CD4-positive, alpha-beta T cell treated with Interleukin-17A for 1 hour (primary cell): ENCODE measurements at places on chromosomes 13 and 19.

DNA sequence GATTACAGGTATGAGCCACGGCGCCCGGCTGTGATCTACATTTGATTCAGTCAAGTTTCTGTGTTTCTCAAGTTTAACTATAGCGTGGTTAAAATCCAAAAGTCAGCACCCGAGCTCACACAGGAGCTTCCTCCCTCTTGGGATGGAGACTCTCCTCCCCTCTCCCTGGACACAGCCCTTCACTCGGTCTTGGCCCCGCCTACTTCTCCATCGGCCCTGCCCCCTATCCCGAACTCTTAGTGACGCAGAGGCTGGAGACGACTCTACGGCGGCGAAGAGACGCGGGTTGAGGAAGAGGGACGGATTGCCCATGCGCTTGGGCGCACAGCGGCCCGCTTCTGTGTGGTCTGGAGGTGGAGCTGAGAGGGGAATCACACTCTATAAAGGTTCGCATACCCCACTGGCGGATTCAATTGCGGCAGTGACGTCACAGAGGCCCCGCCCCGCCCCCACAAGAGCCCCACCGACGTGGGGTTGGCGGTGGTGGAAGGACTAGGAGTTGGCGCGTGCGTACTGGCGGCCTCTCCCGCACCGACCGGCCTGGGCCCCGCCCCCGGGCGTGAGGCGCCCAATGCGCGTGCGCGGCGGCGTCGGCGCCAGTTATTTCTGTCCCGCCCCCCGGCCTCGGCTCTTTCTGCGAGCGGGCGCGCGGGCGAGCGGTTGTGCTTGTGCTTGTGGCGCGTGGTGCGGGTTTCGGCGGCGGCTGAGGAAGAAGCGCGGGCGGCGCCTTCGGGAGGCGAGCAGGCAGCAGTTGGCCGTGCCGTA lies at the start of gene TRIM28:
TSS of gene TRIM28 (plus strand) at position 239 of the 765 bp plus-strand sequence. CDS start 694 bp downstream, outside the sequence.
- DNase-seq: peak; percentile 100

- no peak for DNase-seq
These were observed 263.1 kb downstream of the ZNF536 start for GRCh38 chr19:30634996-30635975.

DNA sequence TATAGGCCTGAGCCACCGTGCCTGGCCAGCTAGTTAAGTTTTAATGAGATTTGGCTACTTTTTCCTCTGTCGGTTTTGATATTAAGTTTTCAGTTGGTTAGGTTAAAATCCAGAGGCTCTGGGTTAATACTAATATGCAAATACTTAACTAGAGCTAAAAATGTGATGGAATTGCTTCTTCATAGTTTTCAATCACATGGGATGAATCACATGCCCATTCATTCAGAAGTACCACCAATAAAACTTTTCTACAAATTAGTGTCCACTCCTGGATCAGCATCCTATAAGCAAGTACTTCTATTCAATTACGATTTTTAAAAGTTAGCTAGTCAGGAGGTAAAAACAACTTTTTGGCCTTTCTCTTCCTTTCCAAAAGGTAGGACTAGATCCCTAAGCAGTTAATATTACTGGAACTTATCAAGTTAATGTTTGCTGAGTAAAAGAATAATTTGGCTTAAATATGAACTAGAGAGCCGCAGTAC lies 4.3 kb downstream of the SLC25A30 start:
- DNase-seq: no peak

DNA sequence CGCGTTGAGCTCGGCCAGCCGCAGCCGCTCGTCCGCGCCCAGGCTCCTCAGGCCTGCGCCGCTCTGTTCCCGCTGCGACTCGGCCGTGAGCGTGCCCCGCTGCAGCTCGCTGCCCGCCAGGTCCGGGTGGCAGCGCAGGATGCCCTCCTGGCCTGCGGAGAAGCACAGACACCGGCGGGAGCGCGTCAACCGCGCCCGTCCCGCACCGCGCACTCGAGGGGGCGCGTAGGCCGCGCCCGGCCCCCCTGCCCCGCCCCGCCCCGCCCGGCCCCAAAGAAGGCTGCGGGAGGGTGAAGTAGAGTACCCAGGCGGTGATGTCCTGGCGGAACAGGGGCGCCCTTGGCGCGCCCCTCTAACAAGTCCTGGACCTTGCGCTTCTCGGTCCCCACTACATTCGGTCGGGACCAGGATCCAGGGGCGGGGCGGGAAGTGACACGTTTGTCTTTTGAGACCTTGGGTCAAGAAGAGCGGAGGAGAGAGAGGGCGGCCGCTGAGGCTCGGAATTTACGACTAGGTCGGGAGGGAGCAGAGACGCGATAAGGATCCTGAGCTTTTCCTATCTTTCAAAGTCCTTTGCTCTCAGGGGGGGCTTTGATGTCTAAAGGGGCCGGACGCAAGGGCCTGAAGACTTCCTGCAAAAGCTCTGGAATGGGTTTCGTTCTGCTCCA lies 9.3 kb upstream of the CDX2 start:
- no peak for DNase-seq

GRCh38 chr19:11325544-11325943 lies 13.9 kb downstream of the RAB3D start:
- DNase-seq: no peak

- no peak for DNase-seq
These were observed 3.4 kb downstream of the EFNA2 start for GRCh38 chr19:1288833-1289685.

GRCh38 chr13:106595625-106596024 lies 27.7 kb upstream of the ARGLU1 start:
- DNase-seq: no peak

DNA sequence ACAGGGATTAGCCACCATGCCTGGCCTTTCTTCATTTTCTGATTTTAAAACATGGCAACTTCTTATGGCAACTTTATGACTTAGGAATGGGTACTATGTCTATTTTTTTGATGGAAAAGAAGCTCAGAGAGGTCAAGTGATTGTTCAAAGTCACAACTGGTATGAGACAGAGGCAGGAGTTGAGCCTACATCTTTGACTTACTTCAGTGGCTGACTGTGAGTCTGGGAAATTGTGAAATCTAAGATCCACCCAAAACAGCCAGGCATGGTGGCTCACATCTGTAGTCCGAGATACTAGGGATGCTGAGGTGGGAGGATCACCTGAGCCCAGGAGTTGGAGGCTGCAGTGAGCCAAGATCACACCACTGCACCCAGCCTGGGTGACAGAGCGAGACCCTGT lies 2.4 kb upstream of the ACTL9 start:
- DNase-seq: no peak

- DNase-seq: peak; percentile 55
These were observed at the start of gene GAMT for GRCh38 chr19:1401138-1401888. Gene GAMT, minus strand, starts transcription at chr19:1401542. Its CDS starts 66 bp downstream, at chr19:1401476.

- DNase-seq: no peak
These were observed 209.4 kb downstream of the FOXO1 start for GRCh38 chr13:40456979-40457553.

- no peak for DNase-seq
These were observed 7.0 kb upstream of the ZC3H4 start for GRCh38 chr19:47120470-47121067.

- DNase-seq: no peak
These were observed 25.1 kb downstream of the ELF1 start for GRCh38 chr13:40993987-40994386.

DNA sequence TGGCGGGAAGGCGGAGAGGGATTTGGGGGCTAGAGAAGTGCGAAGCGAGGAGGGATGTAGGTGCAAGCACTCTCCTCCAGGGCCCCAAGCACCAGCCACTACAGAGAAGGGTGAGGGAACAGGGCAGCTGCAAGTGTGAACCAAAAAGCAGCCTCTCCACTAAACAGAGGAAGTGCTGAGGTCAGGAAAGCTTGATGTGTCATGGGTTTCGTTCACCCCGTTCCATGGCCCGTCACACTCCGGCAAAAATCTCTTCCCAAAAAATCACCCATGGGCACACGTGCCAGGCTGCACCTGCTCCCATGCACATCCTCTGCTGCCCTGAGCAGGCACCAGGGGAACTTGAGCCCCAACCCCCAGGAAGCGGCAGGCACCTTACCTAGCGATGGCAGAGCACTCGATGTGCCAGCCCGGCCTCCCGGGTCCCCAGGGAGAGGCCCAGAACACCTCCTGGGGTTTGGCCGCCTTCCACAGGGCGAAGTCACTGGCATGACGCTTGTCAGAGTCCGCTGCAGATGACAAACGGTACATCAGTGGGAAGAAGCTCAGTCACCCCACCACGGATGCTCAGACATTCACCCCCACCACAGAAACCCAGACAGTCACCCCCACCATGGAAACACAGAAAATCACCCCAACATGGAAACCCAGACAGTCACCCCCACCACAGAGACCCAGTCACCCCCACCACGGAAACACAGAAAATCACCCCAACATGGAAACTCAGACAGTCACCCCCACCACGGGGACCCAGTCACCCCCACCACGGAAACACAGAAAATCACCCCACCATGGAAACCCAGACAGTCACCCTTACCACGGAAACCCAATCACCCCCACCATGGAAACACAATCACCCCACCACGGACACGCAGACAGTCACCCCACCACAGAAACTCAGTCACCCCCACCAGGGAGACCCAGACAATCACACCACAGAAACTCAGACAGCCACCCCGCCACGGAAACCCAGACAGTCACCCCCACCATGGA lies 29.0 kb downstream of the CARS2 start:
- peak; percentile 13 for DNase-seq

GRCh38 chr13:74710006-74710405 lies 575.8 kb upstream of the KLF12 start:
- no peak for DNase-seq

GRCh38 chr13:94712287-94712811 lies at the start of gene SOX21:
Gene SOX21, minus strand, starts transcription at chr13:94712545. Its CDS starts 496 bp downstream, at chr13:94712049.
- no peak for DNase-seq

GRCh38 chr19:28504139-28504538 lies 708.8 kb downstream of the UQCRFS1 start:
- no peak for DNase-seq

GRCh38 chr19:741506-742131 lies 9.3 kb upstream of the MISP start:
- DNase-seq: peak; percentile 25

- DNase-seq: peak; percentile 84
These were observed 6.0 kb downstream of the RCN3 start for GRCh38 chr19:49533551-49534488.

- DNase-seq: no peak
These were observed 198.1 kb downstream of the FGF14 start for GRCh38 chr13:102203718-102204117.

DNA sequence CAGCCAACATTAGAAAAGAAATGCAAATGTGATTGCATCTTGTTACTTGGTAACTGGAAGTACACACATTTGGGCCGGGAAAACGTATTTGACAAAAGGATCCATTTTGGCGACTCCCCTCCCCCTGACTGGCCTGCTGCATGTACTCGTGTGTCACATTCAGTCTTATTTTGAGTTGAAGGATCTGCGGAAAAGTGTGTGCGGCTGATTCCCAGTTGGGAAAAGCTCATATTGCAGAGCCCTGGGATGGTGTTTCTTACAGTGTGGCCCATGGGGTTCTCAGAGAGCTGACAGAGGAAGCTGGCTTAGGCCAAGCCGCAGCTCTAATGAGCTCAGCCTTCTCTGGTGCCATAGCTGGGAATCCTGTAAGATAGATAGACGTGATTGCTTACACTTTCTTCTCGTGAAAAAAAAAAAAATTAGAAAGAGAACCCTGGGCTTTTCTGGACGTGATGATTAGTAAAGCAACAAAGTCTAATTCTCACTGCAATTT lies 170.3 kb upstream of the ARGLU1 start:
- no peak for DNase-seq

GRCh38 chr13:94859811-94860210 lies 147.5 kb upstream of the SOX21 start:
- no peak for DNase-seq

DNA sequence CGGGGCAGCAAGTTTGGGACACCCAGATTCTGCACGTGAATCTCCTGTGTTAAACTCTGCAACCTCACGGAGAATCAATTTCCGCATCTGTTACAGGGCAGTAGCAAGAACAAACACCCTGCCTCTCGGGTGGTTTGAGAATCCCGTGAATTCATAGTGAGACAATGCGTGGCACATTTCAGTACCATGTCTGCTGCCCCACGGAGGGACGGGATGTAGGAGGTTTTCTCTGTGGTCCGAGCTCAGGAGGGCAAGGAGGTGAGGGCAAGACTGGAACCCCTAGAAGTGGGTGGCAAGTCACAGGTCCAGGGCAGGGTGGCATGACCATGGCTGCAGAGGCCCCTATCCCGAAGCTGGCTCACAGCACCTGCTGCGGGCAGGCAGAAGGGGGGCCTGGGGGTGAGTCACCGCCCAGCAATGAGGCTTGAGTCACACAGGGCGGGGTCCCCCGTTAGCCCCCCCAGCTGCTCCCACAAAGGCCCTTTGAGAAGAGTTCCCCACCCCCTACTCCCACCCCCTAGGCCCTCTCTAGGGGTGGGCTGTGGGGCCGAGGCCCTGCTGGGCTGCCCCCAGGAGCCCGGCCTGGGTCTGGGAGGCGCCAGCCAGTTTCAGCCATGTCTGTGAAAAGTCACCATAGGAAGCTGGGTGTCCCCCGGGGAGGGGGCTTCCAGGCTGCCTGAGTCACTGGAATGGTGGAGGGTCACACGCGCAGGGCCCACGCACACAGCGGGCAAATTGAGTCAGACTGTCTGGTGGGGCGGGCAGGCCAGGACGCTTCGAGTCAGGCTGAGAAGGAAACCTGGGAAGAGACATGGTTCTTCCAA lies 25.8 kb upstream of the NANOS3 start:
- DNase-seq: peak; percentile 70

GRCh38 chr13:95403349-95404140 lies 102.3 kb upstream of the ABCC4 start:
- no peak for DNase-seq

- no peak for DNase-seq
These were observed 61.9 kb downstream of the LHFPL6 start for GRCh38 chr13:39540929-39541605.

GRCh38 chr19:2722541-2723344 lies 1.6 kb upstream of the DIRAS1 start:
- no peak for DNase-seq

DNA sequence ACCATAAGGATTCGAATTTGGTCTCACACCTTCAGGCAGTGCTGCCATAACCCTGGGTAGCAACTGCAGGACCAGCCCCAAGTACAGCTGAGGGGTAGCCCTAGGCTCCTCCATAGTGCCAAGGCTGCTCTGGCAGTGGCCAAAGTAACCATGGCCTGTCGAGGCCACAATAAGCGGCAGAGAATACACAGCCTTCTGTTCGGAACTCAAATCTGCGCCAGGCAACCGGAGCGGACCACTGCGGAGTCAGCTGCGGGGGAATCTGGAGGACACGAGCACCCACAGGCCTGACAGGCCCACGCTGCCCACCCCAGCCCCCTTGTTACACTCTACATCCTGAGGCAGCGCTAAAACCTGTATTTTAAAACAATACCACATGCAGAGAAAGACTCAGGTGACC lies 48.7 kb downstream of the CCDC70 start:
- DNase-seq: no peak

- DNase-seq: no peak
These were observed 10.7 kb upstream of the CRTC1 start for GRCh38 chr19:18672606-18673337.
